Stomach (tissue), 19 donors: ENCODE measurements at places on chromosomes 16 and 17. TPM values are rescaled to one million over a fixed set of nuclear protein-coding genes. Genes with fewer than 3 reads are reported as not detected.

- DNase-seq, result no peak
These were observed 47.2 kb downstream of the GPR139 start for GRCh38 chr16:20026361-20027072.

GRCh38 chr16:11655655-11656054 is 12.6 kb upstream of the SNN start:
- no peak for DNase-seq

- DNase-seq, result no peak
These were observed 171.7 kb downstream of the VPS53 start for GRCh38 chr17:542943-543342.

Gene EFCAB5
- 2.8 TPM for total RNA-seq

Gene GPRC5C
- total RNA-seq, result 141 TPM
